Cerebellum (tissue), 4 donors: ENCODE measurements at places on chromosomes 1 and 21.

DNA sequence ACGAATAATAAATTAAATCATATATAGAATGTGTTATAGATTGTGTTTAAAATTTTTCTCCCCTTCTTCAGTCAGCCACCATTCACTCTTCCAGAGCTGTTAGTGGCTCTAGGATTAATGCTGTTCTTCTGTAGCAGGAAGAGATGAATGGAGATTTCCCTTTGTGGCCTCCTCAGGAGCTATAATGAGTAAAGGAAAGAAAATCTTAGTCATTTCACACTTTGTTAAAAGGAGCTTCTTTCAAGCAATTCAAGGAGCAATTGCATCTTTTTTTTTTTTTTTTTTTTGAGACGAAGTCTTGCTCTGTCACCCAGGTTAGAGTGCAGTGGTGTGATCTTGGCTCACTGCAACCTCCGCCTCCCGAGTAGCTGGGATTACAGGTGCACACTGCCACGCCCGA is 23.7 kb upstream of the TMCO2 start:
- no peak for DNase-seq

DNA sequence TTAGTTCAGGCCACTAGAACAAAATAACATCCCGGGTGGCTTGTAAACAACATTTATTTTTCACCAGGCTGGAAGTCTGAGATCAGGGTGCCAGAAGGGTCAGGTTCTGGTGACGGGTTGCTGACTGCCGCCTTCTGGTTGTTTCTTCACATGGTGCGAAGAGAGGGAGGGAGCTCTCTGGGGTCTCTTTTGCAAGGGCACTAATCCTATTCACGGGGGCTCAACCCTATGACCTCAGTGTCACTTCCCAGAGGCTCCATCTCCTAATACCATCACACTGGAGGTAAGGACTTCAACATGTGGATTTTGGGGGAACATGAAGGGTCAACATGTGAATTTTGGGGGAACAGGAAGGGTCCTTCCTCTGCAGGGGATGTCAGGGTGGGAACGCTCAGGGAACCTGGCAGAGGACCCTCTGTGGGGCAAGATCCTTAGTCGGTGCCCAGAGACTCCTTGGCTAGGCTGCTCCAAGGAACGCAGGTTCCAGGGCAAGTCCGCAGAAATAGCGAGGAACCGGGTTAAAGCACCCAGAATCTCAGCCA is 8.7 kb upstream of the C2CD2 start:
- DNase-seq, result no peak

DNA sequence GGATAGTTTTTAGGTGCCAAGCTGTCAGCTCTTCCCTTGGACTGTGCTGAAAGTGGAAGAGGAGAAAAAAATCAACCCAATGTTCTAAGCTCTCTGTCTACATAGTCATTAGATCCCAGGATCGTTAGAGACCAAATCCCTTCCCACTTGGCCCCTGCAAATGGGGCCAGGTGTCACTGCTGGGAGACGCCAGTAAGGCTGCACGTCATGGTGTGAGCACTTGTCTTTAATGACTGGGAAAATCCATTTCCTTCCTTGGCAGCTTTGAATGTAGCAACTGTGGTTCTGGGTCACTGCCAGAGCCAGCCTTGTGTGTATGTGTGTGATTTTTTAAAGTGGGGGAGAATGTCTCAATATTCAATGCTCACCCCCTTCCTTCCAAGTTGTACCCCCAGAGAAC is 59.9 kb downstream of the MAN1C1 start:
- peak; percentile 87 for DNase-seq

DNA sequence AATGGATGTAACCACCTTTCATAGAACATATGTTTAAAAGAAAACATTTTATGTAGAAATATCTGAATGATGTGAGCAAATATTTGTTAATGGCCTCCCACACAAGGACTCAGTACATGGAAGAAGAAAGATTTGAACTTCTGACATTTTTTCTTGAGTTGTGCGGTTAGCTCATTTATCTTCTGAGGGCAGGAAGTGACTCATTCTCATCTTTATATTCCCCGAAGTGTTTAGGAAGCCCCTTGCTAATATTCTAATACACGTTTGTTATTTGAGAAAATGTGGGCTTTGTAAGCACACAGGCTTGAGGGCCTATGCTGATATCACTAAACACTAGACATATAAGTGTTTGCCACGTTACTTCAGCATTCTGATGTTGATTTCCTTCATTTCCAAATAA is 392.5 kb upstream of the PTBP2 start:
- no peak for DNase-seq

DNA sequence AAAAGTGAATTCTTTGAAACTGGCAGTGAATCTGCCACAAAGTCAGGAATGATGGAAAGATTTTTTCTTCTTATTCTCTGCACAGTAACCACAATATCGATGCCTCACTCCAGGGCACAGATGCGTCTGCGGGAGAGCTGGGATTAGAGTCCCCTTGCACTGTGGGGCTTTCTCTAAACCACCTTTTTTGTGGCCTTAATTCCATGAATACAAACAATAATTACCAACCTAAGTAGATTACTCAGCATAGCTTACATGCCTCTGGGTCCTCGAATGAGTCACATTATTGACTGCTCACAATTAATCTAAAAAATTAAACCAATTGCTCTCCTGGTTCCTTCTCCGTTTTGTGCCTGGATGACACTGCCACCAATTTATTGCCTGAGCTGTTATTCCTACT is 125.8 kb downstream of the KAZN start:
- no peak for DNase-seq

DNA sequence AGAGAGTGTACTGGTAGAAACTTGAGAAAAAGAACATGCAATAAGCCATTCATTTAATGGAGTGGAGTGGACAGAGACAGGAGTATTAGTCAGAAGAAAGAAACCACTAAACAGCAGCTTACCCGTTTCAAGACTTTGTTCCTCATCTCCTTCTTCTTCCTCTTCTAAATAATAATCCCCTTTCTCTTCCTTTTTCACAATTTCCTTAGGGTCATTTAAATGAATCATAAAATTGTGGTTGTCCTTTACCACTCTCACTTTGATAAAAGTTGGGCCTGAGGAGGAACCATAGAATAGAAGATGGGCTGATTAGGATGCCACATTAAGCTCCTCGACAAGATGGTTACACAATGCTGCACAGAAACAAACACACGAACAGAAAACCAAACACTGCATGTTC is 109.6 kb downstream of the WDR3 start:
- no peak for DNase-seq

DNA sequence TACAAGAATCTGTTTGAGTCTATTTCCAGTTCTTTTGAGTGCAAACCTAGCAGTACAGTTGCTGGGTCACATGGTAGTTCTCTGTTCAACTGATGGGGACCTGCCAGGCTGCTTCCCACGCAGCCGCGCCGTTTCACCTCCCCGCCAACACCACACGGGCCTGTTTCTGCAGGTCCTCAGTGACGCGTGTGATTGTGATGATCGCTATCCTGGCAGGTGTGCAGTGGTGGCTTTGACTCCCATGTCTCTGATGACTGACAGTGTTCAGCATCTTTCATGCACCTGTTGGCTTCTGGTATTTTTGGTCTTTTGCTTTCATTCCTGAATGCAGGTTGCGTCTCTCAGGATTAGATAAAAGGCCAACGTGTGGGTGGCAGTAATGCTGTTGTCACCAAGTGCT is 41.6 kb downstream of the FAAP20 start:
- DNase-seq, result no peak

DNA sequence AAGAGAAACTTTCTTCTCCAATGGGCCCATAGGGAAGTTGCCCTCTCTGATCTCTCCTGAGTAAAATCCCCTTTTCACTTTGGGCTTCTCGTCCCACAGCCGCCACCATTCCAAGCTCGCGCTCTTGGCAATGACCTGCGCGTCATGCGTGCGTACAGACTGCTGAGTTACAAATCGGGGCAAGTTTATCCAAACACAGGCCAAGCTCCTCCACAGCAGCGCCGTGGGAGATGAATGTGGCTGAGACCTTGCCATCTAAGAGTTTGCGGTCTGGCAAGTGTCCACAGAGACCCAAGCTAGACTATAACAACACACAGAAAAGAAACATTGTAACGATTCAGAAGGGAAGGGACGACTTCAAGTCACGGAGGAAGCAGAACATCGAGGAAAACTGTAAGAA is 116.3 kb upstream of the SOD1 start:
- no peak for DNase-seq

DNA sequence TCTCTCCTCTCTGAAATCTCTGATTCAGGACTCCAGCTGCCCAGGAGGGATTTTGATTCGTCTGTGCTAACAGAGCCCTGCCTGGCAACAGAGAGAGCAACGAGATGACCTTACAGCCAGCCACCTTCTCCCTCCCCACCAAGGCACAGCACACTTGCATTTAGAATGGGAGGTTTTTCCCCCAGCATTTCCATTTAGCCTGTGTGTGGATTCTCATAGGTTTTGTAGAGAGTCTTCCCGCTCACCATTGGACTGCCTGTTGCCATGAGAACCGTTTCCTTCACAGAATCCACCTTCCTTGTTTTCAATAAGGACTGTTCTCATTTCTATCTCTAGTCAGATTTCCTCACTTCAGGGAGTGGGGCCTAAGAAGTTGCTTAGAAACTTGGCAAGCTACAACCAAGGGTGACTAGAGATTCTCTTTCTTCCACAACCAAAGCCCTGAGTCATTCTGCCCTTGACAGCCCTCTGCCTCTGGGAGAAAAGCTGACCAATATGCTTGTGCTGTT is 5.8 kb upstream of the IKBKE start:
- DNase-seq, result no peak
